Posterior vena cava (tissue), 2 donors: ENCODE measurements at places on chromosomes 2 and 18. TPM values are rescaled to one million over a fixed set of nuclear protein-coding genes. Genes with fewer than 3 reads are reported as not detected.

DNA sequence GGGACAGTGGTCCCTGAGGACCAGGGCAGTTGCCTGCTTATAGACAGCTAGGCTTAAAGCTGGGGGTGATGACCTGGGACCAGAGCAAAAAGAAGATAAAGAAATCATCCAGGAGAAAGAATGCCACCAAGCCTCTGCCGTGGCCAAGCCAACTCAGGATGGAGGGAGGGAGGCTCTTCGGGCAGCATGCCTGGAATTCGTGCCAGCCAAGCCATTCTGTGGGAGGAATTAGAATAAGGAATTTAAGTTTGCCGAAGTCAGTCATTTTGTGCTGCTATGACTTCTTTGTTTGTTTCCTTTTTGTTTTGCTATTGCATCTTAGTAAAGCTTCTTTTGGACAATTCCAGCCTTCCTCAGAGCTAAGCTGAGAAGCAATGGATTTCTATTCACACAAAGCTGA lies 124.1 kb downstream of the EN1 start:
- DNase-seq, result no peak

GRCh38 chr2:39529836-39530235 lies 92.8 kb upstream of the MAP4K3 start:
- DNase-seq, result no peak

GRCh38 chr2:133690780-133691179 lies 122.5 kb upstream of the NCKAP5 start:
- DNase-seq, result no peak

GRCh38 chr18:26190506-26190905 lies 35.7 kb upstream of the TAF4B start:
- no peak for DNase-seq

DNA sequence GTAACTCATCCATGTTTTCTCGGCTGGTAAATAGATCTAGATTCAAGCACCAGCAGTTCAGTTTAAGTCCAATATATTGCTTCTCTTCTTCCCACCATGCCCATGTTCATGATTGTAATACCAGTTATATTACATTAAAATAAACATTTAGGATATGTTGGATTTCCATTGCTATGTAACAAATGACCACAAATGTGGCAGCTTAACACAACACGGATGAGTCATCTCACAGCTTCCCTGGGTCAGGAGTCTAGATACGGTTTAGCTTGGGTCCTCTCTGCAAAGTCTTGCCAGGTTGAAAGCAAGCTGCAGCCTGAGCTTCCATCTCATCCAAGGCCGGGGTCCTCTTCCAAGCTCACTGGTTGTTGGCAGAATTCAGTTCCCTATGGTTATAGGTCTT lies 39.4 kb upstream of the SMAD2 start:
- no peak for DNase-seq

MRPL19 gene
- 42.7 TPM for total RNA-seq

NXPH2 gene
- total RNA-seq, result not detected

FARP2 gene
- 35.3 TPM for total RNA-seq

IRS1 gene
- total RNA-seq, result 10.8 TPM

FOXI3 gene
- not detected for total RNA-seq
